Immature natural killer cell (primary cell): ENCODE measurements at places on chromosomes 6 and 20. TPM values are rescaled to one million over a fixed set of nuclear protein-coding genes. Genes with fewer than 3 reads are reported as not detected.

- no peak for DNase-seq
Measured at GRCh38 chr6:9520417-9521151, 894.3 kb downstream of the TFAP2A start.

DNA sequence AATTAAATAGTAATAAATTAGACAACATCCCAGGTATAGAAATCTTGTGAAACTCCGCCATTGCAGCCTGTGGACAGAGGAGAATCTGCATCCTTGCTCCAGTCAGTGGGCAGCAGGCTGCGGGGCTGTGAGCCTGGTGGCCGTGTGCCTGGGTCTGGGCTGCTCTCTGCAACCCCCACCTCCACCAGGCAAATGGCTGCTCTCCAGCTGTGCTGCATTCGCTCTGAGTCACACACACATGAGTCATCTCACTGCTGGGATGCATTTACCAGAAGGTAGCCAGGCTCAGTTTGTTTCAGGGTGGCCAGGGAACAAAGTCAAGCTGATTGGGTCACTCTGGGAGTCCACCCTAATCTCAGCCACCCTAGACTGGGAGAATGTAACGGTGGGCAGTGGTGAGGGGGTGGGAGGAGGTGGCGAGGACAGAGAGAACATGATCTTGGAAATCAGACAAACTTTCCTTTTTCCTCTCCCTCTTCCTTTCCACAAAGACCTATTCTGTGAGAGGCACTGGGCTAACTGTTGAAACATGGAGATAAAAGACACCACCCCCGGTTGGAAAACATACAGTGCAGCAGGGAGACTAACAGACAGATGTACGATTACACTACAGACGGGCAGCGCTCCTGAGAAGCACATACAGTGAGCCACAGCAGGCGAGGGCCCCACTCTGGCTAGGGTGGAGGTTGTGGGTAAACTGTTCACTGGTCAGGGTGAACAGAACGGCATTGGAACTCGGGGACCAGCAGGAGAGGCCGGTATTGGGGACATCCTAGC lies 59.2 kb downstream of the TRAM2 start:
- DNase-seq, result no peak

DNA sequence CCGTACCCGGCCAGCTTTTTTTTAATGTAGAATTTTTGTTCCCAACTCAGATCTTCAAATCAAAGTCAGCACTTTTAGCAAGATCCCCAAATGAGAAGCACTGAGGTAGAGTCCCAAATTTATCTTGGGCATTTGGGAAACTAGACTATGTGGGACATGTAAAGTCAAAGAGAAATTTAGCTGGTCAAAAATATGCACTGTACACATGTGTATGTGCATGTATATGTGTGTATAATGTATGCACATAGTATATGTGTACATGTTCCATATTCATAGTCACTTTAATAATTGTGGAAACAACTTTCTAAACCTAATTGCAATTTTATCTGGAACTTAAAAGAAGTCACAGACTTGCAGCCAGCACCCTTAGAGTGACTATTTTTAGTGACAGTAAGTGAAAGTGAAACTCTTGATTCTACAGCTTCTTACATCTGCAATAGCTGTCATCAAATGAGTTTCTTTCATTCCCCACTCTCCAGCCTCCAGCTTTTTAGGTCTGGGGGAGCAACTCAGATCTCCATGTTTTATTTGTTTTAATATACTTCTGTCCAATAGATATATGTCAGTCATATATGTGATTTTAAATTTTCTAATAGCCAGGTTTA lies 53.6 kb downstream of the CDC40 start:
- peak; percentile 15 for DNase-seq

SEMG1 gene
- not detected for polyA plus RNA-seq

- no peak for DNase-seq
Measured at GRCh38 chr6:75882734-75883133, 133.7 kb downstream of the MYO6 start.

ADGRB3 gene
- polyA plus RNA-seq, result not detected

GRCh38 chr6:145798530-145798929 lies 16.1 kb downstream of the FBXO30 start:
- no peak for DNase-seq

DNA sequence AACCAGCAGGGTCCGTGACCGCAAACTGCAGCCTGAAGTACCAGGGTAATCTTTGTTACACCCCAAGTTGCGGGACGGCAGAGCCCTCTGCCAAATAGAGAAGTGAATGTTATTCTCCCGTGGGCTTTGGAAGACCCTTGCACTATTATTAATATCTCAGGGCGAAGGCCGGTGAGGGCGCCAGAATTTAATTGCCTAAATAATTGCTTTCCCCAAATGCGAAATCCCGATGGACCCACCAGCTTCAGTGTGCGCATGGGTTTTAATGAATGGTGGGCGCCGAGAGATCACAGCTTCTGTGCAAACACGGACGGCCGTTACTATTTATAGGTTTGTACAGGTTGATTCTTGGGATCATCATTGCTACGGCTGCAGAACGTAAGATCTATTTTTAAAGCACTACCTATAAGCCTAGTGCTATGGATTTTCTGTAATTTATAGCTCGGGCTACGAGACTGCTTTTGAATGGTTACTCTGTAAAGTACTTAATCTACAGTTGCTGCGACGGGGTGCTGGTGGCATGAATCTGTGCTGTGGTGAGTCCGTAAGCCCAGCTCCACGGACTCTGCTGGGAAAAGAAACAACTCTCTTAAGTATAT lies 15.2 kb upstream of the PHACTR3 start:
- DNase-seq, result no peak

DNA sequence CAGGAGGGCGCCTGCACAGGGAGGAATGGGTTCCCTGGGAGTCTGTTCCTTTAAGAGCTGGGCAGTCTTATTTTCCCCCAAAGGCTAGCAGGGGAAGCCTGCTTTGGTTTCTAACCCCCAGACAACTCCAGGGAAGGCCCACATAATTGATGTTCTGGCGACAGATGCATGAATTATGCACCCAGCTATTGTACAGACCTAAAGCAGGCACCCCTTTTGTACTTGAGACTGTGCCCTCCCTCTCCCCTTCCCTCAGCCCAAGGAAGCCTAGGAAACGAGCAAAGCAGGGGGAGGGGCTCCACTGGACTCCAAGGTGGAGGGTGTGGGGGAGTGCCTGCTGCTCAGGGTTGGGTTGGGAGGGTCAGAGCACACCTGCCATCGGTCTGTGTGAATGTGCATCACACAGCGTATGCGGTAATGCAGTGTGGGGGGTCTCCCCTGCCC lies 102.1 kb downstream of the KCNB1 start:
- DNase-seq, result no peak

DNA sequence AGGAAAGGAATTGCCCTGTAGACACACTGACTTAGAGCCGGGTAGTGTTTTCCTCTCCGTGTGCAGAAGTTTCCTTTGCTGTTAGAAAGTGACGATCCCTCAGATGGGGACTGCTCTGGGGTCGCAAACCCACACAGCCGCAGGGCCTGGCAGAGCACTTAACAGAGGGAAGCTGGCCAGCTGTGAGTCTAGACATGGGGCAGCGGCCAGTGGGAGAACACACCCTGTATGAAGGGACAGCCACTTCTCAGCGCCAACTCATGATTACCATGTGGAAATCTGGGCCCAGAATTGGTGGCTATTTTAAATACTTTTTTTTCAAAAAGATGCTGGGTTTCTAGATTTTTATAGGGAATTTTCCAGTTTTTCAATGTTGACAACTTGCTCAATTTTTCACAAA lies 39.4 kb downstream of the SLC9A8 start:
- DNase-seq, result no peak

CLPSL1 gene
- not detected for polyA plus RNA-seq

- DNase-seq, result no peak
Measured at GRCh38 chr20:39142407-39143096, 180.4 kb downstream of the DHX35 start.

DNA sequence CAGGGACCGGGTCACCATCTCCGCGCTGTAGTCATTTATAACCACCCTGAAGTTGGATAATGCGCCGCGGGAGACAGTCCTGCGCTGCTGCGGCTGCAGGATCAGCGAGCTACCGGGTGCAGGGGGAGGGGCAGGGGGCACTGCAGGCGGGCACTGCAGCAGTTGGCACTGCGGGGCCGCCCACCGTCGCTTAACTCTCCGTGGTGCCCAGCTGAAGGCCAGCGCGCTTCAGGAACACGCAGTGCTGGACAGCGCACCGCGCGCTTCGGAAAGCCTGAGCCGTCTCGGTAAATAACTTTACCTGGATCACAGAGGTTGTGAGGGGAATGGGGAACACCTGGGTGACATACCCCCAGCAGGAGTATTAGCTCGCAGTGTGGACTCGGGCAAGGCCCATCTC lies 12.4 kb upstream of the LRFN2 start:
- no peak for DNase-seq

GRCh38 chr6:157908369-157909281 lies 73.0 kb upstream of the SYNJ2 start:
- DNase-seq, result peak; percentile 47

CCHCR1 gene
- polyA plus RNA-seq, result 4.8 TPM

DNA sequence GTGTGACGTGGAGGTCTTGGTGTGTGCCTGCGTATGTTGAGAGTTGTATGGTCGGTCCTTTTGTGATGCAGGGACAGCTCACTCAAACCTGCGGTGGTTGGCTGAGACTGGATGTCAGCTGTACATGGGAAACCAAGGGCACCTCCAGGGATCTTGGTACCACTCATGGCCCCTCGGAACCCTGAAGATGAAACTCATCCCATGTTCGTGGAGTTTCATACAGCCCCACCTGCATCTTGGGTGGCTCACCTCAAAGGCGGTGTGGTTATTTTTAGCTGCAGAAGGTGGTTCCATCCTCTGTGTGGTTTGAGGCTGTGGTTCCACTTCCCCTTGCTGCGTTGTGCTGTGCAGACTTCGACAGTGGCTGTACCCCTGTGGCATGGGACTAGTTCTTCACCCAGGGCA lies 52.6 kb upstream of the SLC22A1 start:
- peak; percentile 40 for DNase-seq

PERP gene
- polyA plus RNA-seq, result not detected

DNA sequence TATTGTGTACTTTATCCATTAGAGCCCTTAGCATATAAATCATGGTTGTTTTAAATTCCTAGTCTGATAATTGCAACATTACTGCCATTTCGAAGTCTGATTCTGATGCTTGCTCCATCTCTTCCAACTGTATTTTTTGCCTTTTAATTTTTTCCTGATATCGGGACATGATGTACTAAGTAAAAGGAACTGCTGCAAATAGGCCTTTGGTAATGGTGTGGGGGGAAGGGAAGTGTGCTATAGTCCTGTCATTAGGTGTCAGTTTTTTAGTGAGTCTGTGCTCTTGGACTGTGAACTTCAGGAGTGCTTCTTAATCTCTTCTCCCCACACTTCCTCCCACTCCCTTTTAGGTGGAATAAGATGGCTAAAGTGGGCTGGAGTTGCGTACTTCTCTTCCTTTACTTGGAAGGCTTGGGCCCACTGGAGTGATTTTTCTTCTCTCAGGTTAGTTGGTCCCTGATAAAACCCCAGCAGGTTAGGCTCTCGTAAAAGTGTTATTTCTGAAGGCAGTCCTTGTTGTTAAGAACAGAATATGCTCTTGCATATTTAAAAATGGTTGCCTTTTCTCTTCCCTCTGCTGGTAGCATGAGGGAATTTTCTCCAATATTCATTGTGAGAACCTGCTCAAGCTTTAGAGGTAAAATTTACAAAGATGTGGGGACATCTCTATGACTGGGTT lies 18.1 kb downstream of the STXBP5 start:
- no peak for DNase-seq

- DNase-seq, result no peak
Measured at GRCh38 chr20:63686492-63687321, 9.7 kb upstream of the TNFRSF6B start.

GRCh38 chr20:16942756-16943155 lies 194.6 kb downstream of the OTOR start:
- DNase-seq, result no peak

RNF39 gene
- not detected for polyA plus RNA-seq

TRIM10 gene
- not detected for polyA plus RNA-seq

MPIG6B gene
- polyA plus RNA-seq, result 6.3 TPM

GRCh38 chr6:70164556-70164955 lies 138.3 kb downstream of the COL9A1 start:
- DNase-seq, result no peak

DNA sequence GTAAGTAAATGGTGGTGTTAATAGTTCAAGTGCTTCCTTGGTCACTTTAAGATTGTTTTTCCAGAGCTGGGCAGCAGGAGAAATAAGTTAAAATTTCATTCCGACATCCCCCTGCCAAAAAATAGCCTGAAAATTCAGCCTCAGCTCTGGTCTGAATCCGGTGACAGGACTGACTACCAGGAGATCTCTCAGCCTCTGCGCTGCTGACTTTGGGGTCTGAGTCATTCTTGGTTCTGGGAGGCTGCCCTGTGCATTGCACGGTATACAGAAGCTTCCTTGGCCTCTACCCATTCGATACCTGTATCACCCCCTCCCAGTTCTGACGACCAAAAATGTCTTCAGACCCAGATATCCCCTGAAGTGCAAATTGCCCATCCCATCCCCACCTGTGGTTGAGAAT lies 36.3 kb upstream of the TFAP2C start:
- no peak for DNase-seq

GRCh38 chr6:8679823-8680222 lies 244.5 kb upstream of the SLC35B3 start:
- no peak for DNase-seq

UNC93A gene
- polyA plus RNA-seq, result not detected

OXT gene
- polyA plus RNA-seq, result 1.1 TPM

- no peak for DNase-seq
Measured at GRCh38 chr20:53901064-53901463, 169.3 kb downstream of the BCAS1 start.

DNA sequence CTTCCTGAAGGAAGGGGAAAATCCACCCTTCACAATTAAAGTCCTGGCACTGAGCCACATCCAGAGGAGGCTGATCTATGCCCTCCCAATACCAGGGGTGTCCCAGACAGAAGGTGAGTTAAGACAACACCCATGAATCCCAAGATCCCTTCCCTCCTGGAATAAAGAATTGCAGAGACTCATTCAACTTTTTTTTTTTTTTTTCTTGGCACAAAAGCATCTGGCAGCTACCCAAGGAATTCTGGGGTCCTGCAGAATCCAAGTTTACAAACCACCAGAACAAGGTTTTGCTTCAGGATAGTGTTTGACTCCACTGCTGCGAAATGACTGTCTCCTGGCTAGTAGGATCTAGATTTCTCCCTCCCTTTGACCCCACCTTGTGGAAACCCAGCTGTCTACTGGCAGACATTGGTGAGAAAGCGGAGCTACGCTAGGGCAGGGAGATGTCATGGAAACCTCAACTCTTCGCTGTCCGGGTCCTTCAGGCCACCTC lies 37.4 kb downstream of the JAG1 start:
- no peak for DNase-seq

GSTA3 gene
- not detected for polyA plus RNA-seq

LY86 gene
- polyA plus RNA-seq, result 3.2 TPM

OLIG3 gene
- polyA plus RNA-seq, result not detected
